ENCODE measurements at places on chromosomes 12 and 14.

DNA sequence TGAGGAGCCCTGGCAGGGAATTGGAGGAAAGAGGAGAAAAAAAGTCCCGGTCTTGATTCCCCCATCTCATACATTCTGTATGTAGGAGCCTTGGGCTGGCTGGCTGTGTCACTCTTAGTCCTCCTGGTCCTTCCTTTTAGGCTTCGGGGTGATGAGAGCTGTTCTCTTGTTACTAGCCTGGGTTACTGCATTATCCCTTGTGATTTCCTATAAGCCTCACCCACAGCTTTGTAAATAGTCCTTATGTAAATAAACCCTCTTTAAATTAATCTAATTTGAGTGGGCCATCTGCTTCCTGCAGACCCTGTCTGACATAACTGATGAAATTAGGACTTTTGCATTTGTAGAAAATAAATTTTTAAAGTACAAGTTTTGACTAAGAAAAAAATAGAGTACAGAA lies 19.2 kb downstream of the DNM1L start:
- DNase-seq: no peak

- DNase-seq: no peak
Measured at GRCh38 chr12:118429688-118430383, 53.5 kb downstream of the SUDS3 start.

GRCh38 chr14:52363961-52364360 lies 49.8 kb downstream of the PTGER2 start:
- DNase-seq: no peak

- DNase-seq: no peak
Measured at GRCh38 chr14:93044556-93044955, 71.2 kb downstream of the ITPK1 start.

DNA sequence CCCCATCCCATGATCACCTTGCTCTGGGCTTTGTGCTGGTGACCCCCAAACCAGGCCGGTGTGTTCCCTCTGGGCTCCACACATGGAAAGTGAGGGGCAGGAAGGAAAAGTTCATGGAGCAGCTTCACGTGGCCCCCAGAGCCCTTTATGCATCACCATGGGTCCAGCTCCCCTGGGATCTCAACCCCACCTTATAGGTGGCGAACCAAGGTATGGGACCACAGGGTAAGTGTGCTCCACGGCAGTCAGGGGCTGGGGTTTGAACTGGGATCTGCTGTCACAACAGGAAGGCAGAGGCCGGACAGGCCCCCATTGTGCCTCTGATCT lies 7.4 kb upstream of the BEGAIN start:
- no peak for DNase-seq

DNA sequence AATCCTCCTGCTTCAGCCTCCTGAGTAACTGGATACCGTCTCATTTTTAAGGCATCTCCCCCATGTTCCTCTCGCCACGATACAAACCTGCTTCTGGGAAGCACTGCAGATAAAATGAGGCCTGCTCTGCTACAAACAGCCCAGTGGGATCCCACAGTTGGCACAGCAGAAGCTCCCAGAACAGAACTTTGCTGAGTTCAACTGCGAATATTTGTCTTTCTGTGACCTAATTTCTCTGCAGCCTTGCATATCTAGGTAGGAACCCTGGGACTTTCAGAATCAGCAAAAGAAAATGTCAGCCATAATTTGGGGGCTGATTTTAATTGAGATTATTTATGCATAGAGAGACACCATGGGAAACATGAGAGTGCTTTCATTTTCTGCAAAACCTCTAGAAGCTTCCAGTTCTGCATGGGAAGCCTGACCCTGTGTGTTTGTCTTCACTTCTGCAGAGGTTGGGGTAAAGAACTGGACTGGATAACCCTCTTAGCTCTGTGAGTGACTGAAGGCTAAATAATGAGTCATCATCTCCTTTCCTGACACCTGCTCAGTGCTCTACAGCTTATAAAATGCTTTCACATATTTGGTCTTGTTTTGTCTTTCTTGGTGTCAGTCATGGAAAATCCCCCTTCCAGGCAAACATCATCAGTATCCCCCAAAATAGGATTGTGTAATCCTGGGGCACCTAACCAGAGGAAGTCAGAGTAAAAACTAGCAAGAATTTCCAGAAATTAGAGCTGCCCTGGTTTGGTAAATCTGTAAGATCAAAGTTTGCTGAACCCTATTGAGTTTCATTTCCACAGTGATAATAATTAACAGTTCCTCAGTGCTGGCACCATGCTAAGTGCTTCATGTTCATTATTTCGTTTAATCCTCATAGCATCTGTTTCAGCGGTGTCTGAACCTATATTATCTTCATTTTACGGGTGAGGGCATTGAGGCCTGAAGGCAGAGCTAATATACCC lies 185.8 kb downstream of the SLC15A4 start:
- DNase-seq: no peak

DNA sequence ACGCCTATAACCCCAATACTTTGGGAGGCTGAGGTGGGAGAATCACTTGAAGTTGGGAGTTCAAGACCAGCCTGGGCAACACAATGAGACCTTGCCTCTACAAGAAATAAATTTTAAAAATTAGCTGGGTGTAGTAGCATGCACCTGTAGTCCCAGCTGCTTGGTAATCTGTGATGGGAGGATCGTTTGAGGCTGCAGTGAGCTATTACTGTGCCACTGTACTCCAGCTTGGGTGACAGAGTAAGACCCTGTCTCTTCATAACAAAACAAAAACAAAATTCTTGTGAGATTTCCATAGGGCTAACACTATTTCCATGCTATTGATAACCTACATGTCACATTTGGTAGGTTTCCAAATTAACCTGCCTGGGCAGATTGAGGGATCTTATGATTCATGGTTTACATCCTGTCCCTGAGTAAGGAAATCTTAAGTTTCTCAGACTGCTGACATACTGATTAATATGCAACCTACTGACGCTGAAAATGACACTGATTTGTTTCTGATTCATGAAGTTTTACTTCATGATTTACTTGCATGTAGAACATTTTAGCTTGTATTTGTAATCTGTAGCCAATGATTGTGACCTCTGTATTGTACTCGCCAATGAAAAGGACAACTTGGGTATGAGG lies 15.9 kb downstream of the ATP6V1D start:
- no peak for DNase-seq

GRCh38 chr12:97536353-97536752 lies 73.7 kb downstream of the RMST start:
- no peak for DNase-seq

GRCh38 chr12:121990692-121991603 lies 30.7 kb upstream of the BCL7A start:
- DNase-seq: peak; percentile 23

DNA sequence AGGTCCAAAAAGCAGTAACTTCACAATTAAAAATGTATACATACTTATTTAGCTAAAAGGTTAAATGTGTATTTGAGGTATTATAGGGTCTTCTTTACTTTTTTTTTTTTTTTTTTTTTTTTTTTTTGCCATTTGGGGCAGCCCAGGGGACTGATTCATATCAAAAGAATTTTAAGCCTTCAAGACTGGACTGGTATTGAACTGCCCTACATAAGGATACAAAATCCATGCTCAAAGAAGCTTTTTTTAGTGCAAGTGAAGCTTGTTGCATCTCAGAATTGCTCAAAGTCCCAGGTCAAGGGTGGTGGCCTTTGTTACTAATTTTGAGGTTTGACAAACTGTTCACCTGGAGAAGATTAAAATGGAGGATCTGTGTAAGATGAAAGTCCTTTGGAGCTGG lies 124.0 kb downstream of the APAF1 start:
- no peak for DNase-seq

DNA sequence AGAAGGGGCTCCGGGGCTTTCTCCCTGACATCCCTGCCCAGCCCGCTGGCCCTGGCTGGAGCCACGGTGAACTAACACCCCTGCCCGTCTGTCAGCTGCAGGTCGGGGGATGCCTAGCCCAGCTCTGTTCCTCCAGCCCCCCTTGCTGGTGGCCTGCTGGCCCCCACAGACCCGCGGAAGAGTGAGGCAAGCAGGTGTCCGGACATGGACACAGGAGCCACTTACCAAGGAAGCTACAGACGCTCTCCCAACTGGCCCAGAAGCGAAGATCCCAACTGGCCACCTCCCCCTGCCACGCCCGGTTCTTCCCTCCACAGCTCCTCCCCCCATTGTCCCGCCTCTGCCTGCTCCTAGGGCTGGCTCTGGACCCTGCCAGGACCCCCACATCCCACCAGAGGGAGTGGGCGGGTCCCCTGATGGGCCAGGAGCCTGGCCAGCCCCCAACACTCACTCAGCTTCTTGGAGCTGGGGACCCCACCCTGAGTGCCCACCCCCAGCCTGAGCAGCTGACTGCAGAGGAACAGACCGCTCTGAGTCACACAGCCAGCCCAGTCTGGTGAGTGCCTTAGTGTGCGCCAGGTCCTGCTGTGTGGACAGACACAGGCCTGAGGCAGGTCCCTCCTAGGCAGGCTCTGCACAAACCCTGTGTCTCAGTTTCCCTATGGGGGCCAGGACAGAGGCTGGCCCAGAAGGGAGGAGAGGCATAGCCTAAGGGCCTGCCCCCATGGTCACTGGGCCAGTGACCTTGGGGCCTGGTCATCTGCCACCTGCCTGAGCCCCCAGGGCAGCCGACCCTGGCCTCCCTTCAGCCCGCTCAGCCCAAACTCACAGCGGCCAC lies 7.7 kb downstream of the AHNAK2 start:
- DNase-seq: no peak

DNA sequence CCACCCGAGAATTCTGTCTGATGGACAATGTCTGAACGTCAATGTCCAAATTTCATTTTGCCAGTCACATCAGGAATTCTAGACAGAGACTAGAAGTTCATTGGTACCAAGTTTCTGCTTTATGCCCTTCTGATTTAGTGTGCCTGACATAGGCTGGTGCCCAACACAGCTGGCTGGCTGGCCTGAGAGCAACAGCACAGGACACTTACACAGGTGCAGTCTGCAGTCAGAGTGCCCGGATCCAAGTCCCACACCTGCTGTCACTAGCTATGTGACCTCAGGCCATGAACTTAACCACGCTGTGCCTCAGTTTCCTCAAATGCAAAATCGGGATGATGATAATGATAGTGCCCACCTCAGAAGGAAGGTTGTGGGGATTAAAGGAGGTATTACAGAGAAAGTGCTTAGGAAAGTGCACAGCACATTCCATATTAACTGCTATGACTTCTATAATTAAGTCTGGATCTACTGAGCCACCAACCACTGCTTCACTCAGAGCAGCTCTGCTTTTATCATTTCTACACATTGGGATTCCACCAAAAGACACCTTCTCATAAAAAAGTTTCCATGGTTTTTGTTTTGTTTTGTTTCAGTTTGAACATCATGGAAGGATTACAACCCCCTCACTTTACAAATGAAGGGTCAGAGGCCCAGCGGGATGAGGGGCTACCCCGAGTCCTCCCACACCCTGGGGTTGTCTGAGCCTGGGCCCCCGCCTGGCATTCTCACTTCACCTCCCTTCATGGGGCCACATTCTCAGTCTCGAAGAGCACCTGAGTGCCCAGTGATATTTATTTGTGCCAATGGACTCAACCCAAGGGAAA lies 168.8 kb upstream of the BCL2L14 start:
- peak; percentile 51 for DNase-seq

GRCh38 chr12:93025145-93026103 lies 96.3 kb upstream of the EEA1 start:
- DNase-seq: no peak

GRCh38 chr12:42129595-42130204 lies 15.0 kb downstream of the GXYLT1 start:
- no peak for DNase-seq

- no peak for DNase-seq
Measured at GRCh38 chr12:70314145-70314544, 51.9 kb upstream of the KCNMB4 start.

GRCh38 chr14:68470361-68470760 lies 322.5 kb downstream of the ZFP36L1 start:
- DNase-seq: no peak

- no peak for DNase-seq
Measured at GRCh38 chr12:10069099-10069498, 29.7 kb downstream of the CLEC1A start.

- DNase-seq: no peak
Measured at GRCh38 chr12:114945351-114945750, 261.4 kb upstream of the TBX3 start.

DNA sequence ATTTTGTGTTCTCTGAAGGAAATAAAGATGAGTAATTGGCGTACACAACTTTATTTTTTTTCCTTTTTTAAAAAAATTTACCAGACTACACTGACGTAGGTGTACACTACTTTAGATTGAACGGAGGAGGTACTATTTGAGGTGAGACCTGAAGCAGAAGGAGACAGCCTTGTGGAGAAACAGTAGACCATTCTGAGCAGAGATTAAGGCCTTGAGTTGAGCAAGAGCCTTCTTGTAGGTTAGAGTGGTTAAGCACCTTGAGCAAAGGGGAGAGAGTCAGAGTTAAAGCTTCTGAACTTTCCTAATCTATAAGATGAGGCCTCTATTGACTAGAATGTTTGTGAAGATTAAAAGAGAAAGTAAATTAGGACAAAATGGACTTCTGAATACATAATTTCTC lies 2.5 kb downstream of the LEMD3 start:
- no peak for DNase-seq

- no peak for DNase-seq
Measured at GRCh38 chr12:10739157-10740118, 16.3 kb upstream of the YBX3 start.

DNA sequence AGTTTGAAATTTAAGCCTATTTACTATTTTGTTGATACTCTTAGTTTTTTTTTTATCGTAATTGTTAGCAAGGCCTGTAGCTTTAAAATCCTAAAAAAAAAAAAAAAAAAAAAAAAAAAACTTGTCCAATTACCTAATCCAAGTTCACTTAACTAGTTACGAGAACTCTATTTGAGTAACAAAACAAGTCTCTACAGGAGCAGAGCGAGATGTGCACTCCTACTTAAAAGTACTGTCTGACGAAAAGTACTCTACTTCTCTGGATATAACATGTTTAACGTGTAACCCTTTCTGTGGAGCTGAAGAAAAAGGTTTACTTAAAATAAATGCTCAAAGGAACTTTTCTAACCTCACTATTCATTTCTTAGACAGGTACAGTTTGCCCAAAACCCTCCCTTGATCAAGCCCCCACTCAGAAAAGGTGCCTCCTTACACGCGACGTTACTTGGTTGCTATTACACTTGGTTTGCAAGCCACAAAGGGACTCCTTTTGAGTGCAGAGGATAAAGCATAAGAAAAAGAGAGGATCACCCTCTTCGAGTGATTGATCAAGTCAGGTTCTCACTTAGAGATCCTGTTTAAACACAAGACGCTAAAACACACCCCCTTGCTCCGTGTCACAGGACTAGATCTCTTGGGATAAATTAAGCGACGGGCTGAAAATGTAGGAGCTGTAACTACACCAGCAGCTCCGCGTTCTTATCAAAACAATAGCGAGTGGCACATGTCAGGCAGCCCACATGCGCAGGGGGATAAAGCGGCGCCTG lies 2.2 kb downstream of the BAZ1A start:
- no peak for DNase-seq

- DNase-seq: no peak
Measured at GRCh38 chr12:8822298-8822697, at the start of gene A2ML1. Gene A2ML1 (plus strand): TSS chr12:8822621. CDS start chr12:8822652, 31 bp downstream.
